ENCODE measurements at places on chromosomes 1 and 21.

GRCh38 chr1:6325482-6325881 lies 64.6 kb upstream of the GPR153 start:
- no peak for DNase-seq

DNA sequence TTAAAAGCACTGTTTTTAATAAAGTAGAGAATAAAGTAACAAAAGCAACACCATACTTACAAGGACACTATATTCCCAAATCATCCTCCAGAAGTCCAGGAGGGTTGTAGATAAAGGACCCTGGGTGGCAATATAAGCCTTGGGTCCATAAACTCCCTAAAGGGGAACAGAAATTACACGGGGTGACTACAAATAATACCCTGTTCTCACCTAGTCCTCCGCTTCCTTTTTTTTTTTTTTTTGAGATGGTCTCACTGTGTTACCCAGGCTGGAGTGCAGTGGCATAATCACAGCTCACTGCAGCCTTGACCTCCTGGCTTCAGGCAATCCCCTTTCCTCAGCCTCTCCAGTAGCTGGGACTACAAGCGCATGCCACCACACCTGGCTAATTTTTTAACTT lies 13.1 kb downstream of the PTPN22 start:
- no peak for DNase-seq

DNA sequence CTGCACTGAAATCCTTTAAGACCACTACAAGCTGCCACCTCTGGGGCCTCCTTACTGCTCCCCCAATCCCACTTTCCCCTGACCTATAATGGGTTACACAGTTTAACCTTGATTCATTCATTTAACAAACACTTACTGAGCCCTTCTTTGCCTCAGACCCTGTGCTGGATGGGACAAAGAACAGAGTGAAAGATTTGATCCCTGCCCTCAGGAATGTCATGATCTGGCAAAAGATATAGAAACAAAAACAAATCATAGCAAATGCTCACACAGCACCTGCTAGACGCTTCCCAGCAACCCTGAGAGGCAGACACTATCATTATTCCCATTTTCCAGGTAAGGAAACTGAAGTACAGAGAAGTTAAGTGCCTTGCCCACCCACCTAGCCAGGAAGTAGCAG lies 7.0 kb upstream of the AUNIP start:
- no peak for DNase-seq

DNA sequence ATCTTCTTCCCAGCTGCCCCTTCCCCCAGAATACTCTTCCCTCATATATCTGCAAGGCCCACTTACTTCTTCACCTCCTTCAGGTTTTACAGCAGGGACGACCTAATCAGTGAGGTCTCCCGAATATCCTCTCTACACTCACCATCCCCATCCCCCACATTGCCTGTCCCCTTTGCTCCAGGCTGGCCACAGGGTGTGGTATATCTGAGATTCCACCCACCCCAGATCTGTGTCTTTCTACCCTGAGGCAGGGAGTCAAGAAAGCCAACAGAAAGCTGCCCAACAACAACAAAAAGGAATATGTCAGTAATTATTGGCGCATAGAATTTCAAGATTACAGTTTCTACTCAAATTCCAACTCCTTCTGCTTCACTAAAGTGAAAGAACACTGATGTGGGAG lies 30.0 kb upstream of the OPRD1 start:
- DNase-seq: no peak

- DNase-seq: no peak
Measured at GRCh38 chr1:189859385-189859977, 618.2 kb downstream of the BRINP3 start.

GRCh38 chr21:42755766-42756579 lies 102.6 kb downstream of the PDE9A start:
- DNase-seq: no peak

DNA sequence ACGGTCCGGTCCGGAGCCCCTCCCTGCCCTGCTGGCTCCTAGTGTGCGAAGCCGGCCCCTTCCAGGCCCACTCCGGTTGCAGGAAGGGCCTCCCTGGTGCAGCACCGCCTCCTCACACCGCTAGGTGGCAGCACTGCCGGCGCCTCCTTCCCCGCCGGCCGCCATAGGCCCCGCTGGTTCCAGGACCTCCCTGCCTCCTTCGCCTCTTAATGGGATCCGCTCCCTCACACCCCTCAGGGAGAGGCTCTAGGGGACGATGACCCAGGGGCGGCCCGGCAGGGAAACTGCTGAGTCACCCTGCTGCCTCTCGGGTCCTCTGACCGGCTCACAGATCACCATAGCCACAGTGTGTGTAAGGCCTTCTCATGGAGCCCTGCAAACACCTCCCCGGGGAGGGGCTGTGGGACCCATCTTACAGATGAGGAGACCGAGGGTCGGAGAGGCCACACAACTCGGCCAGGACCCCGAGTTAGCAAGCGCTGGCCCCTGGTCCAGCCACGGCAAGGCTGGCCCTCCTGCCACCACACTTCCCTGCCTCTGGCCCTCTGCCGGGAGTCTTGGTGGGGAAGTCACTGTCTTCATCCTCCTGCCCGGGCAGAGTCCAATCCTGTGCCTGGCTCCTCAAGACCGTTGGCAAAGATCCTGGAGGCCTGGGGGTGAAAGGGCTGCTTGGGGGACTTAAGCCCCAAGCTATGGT lies 1.6 kb upstream of the AJAP1 start:
- peak; percentile 18 for DNase-seq

GRCh38 chr1:228336308-228337030 lies 70.2 kb downstream of the TRIM11 start:
- no peak for DNase-seq

GRCh38 chr21:24895885-24896734 lies 711.2 kb downstream of the MRPL39 start:
- DNase-seq: no peak

- no peak for DNase-seq
Measured at GRCh38 chr1:180646547-180646946, 14.7 kb downstream of the XPR1 start.

GRCh38 chr1:96487394-96487793 lies 234.2 kb upstream of the PTBP2 start:
- DNase-seq: no peak

DNA sequence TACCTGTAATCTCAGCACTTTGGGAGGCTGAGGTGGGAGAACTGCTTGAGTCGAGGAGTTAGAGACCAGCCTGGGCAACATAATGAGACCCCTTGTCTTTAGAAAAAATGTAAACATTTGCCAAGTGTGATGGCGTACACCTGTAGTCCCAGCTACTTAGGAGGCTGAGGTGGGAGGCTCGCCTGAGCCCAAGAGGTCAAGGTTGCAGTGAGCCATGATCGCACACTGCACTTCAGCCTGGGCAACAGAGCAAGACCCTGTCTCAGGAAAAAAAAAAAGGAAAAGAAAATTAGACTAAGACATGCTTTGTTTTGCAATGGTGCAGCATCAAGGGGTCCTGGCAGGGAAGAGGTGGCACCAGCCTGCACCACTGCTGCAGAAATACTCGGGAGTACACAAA lies 16.8 kb upstream of the GPR157 start:
- DNase-seq: no peak

DNA sequence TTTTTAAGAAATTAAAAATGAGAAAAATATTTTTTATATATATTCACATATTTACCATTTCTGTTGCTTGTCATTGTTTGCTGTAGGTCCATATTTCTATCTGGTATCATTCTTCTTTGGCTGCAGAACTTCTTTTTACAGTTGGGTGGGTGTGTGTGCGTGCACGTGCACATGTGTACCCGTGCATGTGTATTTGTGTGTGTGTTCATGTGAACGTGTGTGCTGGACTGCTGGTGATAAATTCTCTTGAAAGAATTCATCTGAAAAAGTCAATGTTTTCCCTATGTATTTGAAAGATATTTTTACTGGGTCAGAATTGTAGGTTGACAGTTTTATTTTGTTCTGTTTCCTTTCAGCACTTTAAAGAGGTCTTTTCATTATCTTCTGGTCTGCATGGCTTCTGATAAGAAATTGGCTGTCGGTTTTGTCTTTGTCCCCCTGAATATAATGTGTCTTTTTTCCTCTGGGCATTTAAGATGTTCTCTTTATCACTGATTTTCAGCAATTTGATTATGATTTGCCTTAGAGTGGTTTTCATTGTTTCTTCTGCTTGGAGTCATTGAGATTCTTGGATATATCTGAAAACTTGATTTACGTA lies 34.5 kb upstream of the DPH5 start:
- DNase-seq: no peak

DNA sequence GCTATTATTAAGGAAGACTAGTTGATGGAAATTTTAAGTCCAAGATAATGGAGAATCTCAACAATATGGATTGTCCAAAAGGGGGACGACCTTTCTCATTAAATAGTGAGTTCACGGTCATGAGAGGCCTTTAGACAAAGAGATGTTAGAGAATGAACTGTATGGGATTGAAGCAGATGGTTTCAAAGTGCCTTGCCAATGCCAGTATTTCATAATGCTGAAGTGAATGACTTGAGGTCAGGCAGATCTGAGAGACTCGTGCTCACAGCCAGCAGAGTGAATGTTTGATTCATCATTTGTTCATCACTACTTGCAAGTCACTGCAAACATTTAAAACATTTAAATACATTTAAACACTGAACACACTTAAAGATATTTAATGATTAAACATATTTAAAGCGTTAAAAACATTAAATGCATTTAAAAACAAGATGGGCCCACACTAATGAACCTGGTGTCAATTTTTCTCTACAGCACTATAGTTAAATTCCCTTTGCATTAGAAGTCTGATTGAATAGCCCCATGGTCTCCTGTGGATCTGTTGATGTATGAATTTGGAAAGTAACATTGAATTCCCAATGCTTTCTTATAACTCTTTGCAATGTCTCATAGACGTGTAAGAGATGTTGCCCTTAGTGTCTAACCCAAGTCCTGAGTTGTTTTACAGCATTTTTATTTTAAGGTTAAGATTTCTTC lies 80.7 kb downstream of the TGFB2 start:
- DNase-seq: no peak

- DNase-seq: no peak
Measured at GRCh38 chr1:55337801-55338447, 122.8 kb upstream of the USP24 start.

DNA sequence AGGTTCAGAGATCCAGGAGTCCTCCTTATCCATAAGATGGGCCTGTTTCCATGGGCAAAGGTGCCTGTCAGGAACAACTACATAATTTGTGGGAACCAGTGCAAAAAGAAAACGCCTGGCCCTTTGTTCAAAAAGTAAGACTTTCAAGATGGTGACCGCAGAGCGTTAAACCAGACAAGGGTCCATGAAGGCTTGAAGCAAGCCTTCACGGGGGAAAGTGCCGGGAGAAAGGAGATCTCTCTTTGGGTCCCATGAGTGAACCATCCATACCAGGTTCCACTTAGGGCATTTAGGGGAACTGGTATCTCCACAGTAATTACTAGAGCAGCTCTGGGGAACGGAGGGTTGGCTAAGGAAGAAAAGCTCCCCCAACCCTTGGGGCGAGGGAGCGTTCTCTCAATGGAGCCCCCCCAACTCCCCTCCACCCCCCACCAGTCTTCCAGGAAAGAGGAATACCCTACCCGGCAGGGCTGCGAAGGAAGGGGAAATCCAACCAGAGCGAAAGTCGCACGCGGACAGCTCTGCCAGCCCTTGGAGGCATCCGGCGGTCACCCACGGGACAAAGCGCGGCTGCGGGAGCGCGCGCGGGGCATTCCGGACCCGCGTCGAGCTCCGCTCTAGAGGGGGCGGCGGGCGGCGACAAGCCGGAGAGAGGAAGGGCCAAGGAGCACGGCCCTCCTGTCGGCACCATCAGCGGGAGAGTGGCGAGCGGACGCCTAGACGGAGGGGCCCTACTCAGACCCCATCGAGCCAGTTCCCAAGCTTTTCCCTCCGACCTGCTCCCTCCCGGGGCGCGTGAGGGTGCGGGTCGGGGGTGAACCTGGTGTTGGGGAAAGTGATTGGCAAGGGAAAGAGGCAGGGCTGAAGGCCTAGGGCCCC lies 687 bp upstream of the RASSF5 start:
- DNase-seq: no peak

GRCh38 chr21:44049182-44049581 lies 37.1 kb downstream of the TRAPPC10 start:
- DNase-seq: no peak

- DNase-seq: no peak
Measured at GRCh38 chr1:6328091-6328490, 65.5 kb downstream of the ACOT7 start.

DNA sequence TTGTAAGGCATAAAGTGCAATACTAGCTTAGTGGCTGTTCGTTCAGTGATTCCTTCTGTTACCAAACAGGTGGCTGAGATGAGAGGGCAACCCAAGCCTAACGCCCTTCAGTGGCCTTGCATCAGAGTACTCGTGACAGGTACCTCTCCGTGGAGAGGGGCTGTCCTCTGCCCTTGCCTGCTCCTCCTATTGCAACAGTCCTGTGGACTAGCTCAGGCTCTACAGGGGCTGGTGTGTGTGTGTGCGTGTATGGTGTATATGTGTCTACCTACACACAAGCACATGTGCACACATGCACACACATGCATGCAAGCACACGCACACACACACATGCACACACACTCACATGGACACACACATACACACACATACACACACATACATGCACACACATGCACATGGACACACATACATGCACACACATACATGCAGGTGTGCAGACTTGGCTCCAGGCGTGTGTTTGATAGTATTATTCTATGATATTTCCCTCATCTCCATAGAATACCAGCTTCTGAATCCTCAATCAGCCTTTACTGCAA lies 15.1 kb downstream of the TFF3 start:
- DNase-seq: no peak

GRCh38 chr1:201660931-201661822 lies 122.2 kb downstream of the NAV1 start:
- DNase-seq: no peak

GRCh38 chr1:94859174-94859573 lies 39.0 kb downstream of the SLC44A3 start:
- no peak for DNase-seq

- DNase-seq: no peak
Measured at GRCh38 chr1:108027389-108027788, 62.4 kb upstream of the VAV3 start.

GRCh38 chr1:238060061-238060460 lies 169.3 kb upstream of the ZP4 start:
- DNase-seq: no peak

DNA sequence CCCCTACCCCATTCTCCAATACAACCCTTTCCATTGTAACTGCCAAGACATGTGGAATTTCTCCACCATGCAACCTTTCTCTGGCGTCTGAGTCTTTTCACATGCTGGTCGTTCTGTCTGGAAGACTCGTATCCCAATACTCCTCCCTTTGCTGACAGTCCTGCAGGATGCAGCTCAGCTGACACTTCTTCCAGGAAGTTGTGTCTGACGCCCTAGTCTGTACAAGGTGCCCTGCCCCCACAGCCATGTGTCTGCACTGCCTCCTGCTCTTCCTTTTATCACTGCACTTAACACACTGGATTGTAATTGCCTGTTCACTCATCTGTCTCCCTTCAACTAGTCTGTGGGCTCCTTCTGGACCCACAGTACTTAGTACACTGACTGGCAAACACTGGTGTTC lies 188.0 kb downstream of the LMX1A start:
- DNase-seq: no peak

GRCh38 chr1:26044414-26044813 lies 1.5 kb downstream of the SLC30A2 start:
- DNase-seq: no peak

DNA sequence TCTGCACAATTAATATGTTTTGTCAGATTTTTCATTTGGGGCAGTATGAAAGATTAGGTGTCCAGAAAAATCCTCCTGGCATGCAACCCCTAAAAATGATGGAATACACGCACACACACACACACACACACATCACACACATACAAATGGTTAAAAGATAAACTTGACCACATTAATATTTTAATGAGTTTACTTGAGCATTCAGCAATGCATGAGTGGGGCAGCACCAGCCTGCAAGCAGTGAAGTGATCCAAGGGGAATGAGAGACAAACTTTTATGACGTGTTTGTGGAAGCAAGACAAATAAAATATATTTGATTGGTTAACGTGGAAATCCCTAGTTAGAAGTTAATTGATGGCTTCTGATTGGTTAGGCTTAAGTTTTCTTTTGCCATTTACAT lies 29.1 kb upstream of the SOAT1 start:
- no peak for DNase-seq
